ENCODE measurements at places on chromosomes 16 and 17.

DNA sequence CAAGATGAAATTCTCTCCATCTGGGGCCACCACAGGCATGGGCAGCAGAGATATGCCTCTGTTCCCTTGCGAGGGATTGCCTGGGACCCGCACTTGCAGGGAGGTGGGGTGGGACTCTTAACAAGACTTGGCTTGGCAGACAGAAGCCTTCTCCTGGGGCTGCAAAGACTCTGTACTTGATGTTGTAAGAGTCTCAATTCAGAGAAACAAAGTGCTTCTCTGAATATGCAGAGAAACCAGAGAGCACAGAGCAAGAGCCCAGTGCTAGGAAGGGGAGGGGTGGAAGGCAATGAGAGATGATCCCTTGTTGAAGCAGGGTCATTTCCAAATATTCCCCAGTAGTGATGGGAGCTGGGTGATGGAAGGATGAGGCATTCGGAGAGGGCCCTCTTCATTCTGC, 2.2 kb downstream of the MMP28 start:
- no peak for DNase-seq

GRCh38 chr17:66552371-66552770, 250.0 kb downstream of the PRKCA start:
- DNase-seq = no peak

DNA sequence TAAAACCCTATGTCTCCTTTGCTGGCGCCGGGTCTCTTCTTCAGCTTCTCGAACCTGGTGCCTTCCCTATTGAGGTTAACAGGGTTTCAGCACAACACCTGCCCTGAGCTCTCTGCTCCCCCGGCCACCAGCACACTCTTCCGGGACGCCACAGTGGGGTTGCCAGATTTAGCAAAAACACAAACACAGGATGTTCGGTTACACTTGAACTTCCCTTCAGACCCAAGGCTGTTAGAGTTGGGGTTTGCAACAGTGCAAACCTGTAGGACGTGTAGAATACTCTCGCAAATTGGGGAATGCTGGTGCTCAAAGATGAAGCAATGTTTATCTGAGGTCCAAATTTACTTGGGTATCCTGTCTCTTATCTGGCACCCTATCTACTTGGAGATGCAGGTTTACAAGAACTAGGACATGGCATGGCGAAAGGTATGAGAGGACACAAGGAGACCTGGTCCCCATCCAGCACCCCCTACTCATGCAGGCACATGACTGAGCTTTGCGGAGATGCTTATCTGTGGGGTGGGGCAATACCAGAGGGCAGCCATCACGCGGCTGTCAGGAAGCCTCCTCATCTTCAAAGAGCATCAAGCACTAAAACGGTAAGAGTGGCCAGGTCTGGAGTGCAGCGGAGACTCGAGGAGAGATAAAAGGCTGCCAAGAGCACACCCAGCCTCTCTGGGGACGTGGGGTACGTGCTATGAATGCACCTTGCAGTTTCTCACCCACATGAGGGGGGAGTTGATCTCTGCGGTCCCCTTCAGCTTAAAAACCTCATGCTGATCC, 52.8 kb downstream of the SDK2 start:
- DNase-seq = no peak

DNA sequence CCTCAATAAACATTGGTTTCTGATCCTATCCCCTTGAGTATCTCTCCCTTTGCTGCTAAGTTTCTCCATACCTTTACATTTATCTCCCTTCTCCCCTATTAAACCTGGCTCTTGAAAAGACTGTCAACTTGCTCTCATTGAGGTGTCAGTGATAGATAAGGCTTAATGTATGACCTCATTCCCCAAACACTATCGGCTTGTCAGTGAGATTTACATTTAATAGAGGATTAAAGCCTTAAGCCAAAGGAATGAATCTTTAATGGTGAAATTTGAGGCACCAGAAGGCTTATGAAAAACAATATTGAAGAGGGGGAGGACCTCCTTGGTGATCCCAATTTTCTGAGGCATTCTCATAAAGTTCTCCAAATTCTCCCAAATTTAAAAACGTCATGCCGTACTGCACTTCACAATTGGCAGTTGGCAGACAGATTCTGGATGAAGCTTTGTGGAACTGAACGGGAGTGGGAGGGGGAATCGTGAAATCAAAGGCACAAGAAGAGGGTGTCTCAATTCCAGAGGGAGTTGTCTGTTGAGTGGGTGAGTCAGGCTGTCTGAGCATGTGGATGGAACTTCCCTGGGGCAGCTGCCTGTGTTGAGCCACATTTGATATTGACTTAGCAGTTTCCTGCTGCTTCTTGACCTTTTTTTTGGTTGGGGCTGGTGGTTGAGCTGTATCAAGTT, 478.8 kb downstream of the NPIPA7 start:
- no peak for DNase-seq

DNA sequence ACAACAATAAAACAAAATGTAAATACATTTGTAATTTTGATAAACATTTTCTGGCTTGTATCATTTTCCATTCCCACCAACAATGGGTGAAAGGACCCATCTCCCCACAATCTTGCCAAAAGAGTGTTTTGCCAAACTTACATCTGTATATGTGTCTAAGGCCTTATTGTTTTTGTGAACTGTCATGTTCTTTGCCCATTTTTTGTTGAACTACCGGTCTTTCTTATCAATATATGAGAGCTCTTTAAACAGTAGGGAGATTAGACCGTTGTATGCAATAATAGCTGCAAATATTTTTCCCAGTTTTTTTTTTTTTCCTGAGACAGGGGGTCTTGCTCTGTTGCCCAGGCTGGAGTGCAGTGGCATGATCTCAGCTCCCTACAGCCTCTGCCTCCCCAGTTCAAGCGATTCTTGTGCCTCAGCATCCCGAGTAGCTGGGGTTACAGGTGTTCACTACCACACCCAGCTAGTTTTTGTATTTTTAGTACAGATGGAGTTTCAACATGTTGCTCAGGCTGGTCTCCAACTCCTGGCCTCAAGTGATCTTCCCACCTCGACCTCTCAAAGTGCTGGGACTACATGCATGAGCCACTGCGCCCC, 9.6 kb upstream of the STX4 start:
- DNase-seq = no peak

DNA sequence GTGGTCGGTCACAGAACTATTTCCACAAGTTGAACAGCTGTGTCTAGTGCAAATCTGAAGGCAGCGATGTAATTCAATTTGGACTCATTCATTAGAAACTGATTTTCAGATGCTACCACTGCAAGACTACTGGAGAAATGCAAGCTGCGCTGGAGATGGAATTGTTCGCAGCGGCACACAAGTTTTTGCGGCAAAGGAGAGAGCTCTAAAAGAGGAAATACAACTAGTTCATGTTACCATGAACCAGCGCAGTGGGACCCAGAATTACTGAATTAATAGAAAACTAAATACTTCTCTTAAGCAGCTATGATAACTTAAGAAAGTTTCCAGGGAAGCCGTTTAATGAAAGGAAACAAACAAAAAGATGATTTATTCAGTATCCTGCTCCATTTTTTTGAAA, 1.9 kb downstream of the CREBBP start:
- no peak for DNase-seq

DNA sequence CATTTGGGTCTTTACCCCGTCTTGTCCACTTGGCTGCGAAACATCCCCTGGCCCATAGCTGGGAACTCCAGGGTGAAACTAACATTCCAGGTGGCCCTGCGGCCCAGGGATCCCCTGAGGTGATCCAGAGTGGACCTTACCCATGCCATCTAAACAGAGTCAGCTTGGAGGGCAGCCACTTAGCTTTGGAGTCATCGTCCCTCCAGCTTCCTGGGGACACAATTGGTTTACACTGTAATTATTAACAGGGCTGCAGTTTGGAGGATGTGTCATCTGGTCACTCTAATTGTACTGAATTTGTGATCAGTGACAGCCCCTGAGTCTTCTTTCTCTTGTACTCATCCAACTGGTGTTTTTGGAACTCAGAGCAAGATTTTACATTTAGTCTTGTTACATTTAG, 149.9 kb downstream of the ENGASE start:
- DNase-seq = no peak

GRCh38 chr17:10474536-10474935, 5.2 kb upstream of the MYH4 start:
- DNase-seq = no peak

DNA sequence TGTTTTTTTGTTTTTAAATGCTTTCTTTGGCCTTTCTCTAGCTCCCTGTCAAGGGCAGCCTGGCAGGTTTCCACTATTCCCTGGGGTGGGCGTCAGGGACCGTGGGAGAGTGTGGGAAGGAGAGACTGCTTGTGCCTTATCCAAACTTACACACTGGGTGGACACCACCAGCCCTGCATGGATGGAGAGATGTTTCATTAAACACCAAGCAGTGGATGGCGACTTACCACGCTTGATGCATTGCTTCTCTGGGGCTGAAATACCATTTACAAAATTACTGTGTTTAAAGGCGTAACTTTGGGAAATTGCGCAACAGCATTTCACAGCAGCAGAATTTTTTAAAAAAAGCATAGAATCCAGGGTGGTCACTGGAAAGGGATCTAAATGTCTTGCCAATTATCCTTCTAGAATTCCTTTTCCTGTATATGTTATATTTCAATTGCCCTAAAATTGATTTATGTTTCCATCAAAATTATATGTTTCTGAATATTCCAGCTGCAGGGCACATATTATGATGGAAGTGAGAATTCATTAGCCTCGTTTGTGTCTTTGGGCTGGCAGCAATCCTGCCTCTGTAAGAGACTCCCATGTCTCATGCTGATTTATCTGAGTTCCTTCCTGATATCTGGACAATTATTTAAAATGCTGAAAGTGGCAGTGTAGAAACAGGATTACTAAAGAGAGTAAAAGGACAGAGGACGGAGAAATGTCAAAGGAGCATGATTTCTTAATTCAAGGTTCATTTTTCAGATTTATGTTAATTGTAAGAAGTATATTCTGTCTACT, 247.3 kb downstream of the GRIN2A start:
- no peak for DNase-seq

GRCh38 chr17:77419547-77420094, 278.9 kb downstream of the SEC14L1 start:
- no peak for DNase-seq

DNA sequence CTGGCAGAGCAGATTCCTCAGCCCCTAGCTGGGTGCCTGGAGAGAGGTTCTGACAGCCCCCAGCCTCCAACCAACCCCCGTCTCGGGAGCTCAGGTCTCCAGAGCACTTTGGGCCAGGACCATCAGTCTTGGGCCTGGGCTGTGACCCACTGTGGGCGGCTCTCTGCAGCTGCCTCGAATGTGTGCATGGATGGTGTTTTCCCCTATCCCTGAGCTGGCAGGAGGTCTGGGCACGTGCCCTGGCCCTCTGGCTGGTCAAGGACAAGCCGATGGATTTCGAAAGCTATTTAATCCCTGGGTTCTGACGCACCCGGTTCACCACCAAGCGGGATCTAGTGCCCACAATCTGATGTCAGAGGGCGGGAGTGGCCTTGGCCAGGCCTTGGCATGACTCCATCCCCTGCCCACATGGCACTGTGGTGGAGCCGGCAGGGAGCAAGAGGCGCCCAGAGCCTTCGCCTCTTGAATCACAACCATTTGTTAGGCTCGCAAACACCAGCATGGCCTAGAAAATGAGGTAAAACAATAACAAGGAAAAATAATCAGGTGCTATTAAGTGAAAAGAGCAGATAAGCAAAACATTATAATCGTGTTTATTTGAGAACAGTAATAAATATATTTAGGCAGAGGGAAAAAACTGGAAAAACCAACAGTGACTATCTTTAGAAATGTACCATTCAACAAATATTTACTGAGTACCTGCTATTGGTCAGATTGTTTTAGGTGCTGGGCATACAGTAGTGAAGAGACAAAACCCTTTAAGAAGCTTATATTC, 69.3 kb upstream of the TOB1 start:
- DNase-seq = no peak

GRCh38 chr16:57462978-57463362, 491 bp downstream of the POLR2C start:
- no peak for DNase-seq

- no peak for DNase-seq
These were observed 212.4 kb downstream of the SNX29 start for GRCh38 chr16:12188935-12189249.

- DNase-seq = no peak
These were observed 2.0 kb upstream of the KIFC3 start for GRCh38 chr16:57804111-57804837.

DNA sequence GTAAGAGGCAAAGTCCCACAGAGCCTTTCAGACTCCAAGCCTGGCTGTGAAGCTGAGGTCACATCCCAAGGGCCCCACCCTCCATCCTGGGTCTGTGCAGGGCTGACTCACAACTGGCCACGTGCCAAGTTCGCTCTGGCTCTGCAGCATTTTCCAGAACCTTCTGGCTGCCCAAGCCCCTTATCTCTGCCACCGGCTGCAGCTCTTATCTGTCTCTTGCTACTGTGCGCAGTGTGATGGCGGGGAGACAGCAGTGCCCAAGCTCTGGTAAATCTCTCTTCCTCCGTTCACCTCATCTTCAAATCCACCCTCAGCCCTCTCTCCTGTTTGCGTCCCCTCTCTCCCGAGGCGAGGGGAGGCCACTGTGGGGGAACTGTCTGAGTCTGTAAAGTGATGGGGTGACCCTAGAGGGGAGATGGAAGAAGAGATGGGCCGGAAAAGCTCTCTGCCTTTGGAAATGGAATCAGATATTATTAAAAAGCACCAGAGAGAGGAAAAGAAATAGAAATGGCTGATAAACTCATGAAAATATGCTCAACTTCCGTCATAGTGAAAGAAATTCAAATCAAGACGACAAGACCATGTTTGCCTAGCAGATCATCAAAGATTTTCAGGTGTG, 162.7 kb upstream of the CDC42EP4 start:
- DNase-seq = peak; percentile 1

- DNase-seq = peak; percentile 15
These were observed 70.4 kb upstream of the TANC2 start for GRCh38 chr17:62895320-62896301.

- no peak for DNase-seq
These were observed 179.1 kb upstream of the CACNG5 start for GRCh38 chr17:66655861-66656260.

GRCh38 chr17:4566785-4567184, 6.4 kb upstream of the GGT6 start:
- no peak for DNase-seq

DNA sequence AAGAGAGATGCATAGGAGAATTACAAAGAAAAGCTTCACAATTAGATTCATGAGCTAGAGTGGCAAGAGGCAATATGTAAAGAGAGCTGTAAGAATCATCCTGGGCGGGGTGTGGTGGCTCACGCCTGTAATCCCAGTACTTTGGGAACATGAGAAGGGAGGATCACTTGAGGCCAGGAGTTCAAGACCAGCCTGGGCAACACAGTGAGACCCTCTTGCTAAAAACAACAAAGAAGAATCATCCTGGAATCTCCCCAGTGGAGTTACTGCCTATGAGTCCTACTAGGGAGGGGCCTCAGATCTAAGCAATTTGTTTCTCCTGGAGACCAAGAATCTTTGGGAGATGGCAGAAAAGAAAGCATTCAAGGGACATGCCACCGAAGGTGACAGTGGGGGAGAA, 119.1 kb downstream of the HIC1 start:
- no peak for DNase-seq

GRCh38 chr16:66440970-66441369, 13.9 kb downstream of the BEAN1 start:
- no peak for DNase-seq
